ENCODE measurements at places on chromosomes 11 and 22.

DNA sequence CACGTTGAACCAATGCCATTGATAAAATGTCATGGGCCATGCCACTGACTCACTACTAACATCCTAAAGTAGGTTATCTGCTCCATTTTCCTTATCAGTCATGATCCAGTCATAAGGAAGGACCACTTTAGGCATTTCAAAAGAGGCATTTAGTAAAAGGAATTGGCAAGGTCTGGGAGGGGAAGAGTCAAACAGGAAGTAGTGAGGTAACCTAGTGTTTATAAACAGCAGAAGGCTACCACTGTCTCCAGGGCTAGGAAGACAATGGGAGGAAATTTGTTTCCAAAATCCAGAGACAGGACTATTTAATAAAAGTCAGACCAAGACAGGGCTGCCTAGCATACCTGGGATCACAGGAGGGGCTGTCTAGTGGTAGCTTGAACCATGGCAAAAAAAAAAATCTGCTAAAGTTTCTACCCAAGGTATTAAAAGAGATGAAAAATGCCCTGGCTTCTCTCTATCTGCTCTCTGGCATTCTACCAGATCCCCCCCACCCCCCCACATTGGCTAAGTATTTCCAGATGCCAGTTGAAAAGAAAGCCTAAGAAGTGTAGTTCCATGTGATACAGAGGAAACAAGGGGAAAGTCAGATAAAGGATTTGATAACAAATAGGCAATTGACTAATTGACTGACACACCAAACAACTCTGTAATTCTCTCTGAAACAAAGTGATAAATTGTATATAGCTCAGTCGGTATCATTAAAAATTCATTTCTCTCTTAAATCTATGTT lies 50.4 kb upstream of the C11orf87 start:
- DNase-seq: no peak

GRCh38 chr22:23225724-23226496 lies 45.6 kb downstream of the BCR start:
- no peak for DNase-seq

DNA sequence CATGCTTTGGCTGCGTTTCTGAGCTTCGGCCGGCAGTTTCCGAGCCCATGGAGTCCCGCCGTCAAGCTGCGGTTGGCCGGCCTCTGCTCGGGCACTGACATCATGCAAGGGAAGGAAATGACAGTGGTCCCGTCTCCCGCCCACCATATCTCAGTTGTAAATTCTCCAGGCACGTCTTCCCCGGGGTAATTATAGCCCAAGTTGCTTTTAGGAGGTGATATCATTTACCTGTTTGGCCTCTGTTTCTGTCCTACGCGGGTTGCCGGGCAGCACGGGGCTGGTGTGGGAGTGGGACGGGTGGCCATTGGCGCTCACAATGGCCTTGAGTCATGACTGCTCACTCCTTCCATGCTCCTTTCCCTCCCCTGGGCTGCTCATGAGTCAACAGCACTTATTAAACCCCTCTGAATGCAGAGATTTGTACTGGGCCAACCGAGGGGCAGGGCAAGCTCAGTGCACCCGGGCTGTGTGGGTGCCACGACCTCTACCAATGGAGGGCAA lies 4.2 kb upstream of the ANO1 start:
- DNase-seq: peak; percentile 73

DNA sequence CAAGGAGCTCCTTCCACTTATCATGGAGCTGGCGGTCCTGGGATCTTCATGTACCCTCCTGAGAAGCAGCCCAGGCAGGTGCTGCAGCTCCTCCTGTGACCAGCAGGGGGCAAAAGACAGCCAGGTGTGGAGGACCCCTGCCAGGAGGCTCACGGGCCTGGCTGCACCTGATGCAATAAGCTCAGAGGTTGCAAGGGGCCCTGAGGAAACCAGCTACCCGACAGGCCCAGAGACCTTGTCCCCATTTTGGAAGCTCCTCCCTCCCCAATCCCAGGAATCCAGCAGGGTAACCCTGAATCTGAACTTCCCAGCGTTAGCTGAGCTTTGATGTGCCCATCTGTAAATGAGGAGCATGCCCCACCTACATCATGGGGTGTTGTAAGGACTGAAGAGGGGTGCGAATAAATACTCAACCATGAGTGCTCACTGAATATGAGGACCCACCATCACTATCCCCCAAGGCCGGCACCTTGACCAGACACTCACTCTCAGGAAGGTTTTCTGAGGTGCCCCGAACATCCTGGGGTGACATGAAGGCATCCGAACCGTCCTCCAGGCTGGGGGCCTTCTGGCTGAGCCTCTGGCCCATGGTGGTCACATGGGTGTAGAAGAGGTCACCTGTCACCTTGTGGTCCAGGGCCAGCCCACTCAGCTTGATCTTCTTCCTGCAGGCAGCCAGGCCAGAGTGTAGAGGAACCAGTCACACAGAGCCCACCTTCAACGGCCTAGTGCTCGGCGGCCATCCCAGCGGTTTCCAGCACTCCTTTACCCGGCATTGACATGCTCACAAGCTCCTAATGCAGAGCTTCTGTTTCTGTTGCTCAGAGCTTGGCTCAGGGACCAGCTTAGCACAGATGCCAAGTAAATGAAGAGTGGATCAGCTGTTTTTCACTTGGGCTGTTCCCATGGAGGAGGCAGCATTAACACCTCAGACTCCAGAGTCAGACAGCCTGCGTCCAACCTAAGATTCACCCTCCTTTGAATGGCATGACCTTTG lies 21.7 kb downstream of the SLC43A1 start:
- DNase-seq: peak; percentile 83

GRCh38 chr22:34950489-34950888 lies 115.5 kb upstream of the ISX start:
- DNase-seq: no peak

DNA sequence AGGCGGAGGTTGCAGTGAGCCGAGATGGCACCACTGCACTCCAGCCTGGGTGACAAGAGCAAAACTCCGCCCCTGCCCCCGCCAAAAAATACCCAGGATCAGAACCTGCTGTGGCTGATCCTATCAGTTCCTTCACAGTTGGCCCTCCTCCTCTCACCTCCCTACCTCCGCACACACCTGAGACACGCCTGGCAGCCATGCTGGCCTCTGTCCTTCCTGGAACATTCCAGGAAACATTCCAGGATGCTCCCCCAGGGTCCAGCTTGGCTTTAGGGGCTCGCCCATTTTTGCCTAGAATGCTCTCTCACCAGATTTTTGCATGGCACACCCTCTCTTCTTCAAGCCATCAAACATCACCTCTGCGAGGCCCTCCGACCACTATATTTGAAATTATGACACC lies 2.1 kb downstream of the RAPSN start:
- DNase-seq: no peak

- DNase-seq: no peak
Measured at GRCh38 chr11:64063777-64064176, 28.0 kb downstream of the FLRT1 start.

DNA sequence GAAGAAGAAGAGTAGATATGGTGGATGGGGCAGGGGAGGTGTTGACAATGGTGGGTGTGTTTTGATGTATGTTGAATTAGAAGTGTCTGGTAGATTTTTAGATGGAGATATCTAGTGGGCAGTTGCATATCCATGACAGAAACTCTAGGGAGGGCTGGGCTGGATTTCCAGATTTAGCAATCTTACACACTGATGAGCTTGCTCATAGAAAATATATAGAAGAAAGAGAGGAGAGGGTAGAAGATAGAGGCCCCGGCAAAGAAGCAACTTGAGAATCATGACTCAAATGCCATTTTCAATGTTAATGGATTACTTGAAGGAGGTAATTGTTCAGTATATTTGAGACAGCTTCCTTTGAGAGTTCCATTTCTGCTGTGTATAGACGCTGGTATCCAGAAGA lies 8.2 kb downstream of the REXO2 start:
- DNase-seq: no peak

DNA sequence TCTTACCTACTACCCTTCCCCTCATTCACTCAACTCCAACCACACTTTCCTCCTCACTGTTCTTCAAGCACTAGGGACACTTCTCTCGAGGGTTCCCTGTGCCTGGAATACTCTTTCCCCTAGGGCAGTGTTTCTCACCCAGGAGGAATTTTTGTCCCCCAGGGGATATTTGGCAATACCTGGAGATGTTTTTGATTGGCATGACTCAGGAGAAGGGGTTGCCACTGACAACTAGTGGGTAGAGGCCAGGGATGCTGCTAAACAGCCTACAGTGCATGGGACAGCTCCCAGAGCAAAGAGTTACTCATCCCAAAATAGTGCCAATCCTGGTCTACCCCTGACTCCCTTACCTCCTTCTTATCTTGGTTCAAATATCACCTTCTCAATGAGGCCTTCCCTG lies 40.0 kb downstream of the BTG4 start:
- DNase-seq: no peak

DNA sequence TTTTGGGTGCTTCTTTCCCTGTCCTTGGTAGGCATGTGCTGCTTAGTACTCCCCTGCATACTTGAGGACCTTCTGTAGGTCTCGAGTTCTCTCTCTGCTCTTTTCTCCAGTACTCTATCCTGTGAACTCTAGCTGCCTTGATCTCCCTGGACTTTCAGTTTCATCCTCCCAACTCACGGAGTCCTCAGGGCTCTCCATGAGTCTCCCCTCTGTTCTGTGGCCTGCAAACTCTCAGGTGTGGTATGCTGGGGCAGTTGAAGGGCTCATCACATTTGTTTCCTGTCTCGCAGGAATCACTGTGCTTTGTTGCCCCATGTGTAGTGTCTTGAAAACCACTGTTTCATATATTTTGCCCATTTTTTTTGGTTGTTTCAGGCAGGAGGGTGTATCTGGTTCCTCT lies 3.3 kb upstream of the PACS1 start:
- DNase-seq: no peak

DNA sequence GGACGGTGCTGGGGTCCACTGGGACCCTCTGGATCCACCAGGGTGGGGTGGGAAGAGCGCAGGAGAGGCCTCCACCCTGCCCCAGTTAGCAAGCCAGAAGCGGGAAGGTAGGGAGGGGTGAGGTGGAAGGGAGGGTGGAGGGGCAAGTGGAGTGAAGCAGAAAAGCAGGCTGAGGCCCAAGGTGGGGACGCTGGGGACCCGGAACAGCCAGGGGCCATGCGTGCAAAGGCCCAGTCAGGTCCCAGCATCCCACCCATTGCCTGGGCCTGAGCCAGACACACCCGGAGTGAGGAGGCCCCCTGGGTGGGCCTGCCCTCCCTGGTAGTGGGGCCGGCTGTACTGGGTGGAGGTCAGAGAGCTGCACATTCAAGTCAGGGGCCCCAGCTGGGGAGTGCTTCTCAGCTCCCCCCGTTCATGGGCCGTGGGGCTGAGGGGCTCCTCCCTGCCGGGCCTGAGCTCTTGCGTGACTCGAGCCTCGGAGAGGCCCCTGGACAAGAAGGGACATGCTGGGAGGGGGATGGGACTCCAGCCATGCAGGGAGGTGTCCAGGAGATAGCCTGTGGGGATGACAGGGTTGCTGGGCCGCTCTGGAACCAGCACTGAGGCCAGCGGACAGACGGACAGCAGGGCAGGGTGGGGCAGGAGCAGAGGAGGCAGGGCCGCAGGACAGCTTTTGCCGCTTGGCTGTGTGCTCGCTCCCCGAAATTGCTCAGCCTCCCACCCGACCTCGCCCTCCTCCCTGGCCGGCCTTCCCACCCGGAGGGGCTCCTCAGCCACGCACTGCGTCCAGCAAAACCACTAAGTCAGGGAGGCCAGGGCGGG lies 7.7 kb downstream of the TNNT3 start:
- peak; percentile 28 for DNase-seq

- no peak for DNase-seq
Measured at GRCh38 chr11:77512092-77512491, 38.2 kb upstream of the PAK1 start.

GRCh38 chr11:46112961-46113607 lies 8.2 kb downstream of the PHF21A start:
- DNase-seq: peak; percentile 45

DNA sequence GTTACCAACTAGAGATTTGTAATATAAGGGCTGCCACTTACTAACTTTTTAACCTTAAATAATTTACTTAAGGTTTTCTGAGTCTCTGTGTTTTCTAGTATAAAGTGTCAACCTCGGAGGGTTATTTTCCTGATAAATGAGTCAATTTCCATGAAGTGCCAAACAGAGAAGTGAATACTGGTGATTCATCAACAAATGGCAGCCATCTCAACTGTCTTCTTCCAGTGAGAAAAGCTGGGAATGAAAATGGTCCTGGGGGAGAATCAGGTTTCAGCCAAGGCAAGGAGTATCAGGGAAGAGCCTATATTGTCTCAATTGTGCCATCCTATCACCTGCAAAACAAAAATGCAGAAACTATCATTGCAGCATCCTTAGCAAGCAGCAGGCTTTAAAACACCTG lies 129.1 kb downstream of the LUZP2 start:
- no peak for DNase-seq

DNA sequence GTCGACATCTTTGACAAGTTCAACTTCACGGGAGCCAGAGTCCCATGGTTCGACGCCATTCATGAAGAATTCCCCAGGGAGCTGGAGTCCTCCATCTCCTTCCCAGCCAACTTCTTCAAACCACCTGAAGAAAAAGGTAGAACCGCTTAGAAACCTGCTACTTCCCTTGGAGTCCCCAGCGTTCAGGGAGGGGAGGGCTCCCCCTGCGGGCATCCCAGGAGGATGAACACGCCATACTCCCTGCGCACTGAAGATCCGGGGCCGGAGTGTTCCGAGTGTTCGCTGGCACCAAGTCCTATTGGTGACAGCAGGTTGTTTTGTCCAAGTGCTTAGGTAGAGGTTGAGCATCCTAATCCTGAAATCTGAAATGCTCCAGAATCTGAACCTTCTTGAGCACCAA lies 51.7 kb upstream of the PRODH start:
- no peak for DNase-seq

- no peak for DNase-seq
Measured at GRCh38 chr22:28120691-28121592, 201.9 kb upstream of the PITPNB start.

DNA sequence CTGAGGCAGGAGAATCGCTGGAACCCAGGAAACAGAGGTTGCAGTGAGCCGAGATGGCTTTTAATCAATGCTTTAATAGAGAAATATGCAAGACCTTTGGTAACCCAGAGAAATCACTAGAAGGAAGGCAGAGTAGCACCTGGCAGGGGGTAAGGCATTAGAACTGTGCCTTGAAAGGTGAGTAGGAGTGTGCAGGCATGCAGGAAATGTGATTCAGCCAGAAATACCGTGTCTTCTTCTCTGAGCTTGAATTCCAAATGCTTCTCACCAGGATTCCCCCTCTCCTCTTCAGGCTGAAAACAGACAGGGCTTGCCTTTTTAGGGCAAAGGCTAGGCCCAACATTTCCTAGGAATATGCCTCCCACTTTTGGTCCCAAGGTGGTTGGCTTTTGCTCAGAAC lies 51.0 kb downstream of the OR4D9 start:
- no peak for DNase-seq

DNA sequence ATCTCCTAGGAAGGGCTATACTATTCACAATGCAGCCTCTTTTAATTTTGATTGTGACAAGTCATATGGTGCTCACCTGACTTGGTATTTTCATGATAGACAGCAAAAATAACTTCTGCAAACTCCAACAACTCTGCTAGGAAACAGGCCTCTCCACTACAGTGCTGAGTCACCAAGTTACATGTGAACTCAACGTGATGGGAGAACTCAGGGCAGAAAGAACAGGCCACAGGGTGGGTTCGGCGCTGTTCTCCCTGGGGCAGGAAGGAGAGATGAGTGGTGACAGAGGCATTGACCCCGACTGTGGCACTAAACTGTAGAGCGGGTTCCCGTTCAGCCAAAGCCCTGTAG lies 76.6 kb upstream of the UCP3 start:
- DNase-seq: no peak

GRCh38 chr11:8503910-8504364 lies 90.1 kb downstream of the STK33 start:
- no peak for DNase-seq

Measured in GM20000 (cell line).